ENCODE measurements at places on chromosomes 6 and 20.

DNA sequence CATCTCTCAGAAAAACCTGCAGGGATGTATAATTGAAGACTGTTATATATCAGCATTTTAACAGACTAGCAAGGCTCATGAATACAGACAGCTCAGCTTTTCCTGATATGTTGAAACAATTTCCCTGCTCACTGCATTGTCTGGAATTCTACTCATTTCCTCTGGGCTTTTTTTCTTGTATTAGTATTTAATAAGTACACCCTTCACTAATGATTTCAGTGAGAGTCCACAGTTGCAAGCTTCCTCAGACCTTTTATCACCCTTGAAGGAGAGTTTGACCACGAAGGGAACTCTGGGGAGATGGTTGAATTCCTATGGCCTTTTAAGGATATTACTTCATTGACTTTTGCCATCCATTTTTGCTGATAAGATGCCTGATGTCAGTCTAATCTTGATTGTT is 248.7 kb downstream of the ADGB start:
- DNase-seq = no peak

DNA sequence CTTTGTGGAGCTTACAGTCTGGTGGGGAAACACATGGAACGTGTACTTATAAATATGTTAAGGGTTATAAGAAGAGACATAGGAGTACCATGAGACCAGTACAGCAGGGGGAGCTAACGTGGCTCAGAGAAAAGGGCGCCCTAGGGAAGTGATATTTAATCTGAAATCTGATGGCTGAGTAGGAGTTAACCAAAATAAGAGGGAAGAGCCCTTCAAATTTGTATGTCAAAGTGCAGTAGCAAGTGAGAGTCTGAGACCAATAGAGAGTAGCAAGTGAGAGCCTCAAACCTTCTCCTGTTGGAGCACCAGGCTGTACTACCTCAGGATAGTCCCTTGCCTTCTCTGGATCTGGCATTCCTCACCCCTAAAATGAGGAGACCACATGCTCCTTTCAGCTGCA is 6.1 kb upstream of the PKIG start:
- peak; percentile 62 for DNase-seq

GRCh38 chr20:57598491-57598890 is 21.7 kb downstream of the ZBP1 start:
- DNase-seq = no peak

DNA sequence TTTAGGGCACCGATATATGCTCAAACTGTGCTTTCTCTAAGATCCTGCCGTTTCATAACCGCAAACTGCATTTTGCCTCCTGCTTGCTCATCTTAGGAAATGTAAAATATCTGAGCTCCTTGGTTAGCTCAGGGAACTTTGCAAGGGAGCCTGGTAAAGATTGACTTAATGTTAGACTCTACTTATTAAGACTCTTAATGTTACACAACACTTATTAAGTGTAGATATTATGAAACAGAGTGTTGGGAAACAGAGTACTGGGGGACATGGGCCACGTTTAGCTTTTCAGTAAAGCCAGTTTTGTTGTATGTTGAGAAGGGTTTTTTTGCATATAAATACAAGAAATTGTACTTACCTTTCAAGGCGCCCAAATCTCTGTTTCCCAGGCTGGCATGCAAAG is 1.9 kb downstream of the LTV1 start:
- DNase-seq = no peak

- peak; percentile 20 for DNase-seq
Observed at GRCh38 chr6:37496951-37497885, 2.5 kb downstream of the CCDC167 start.

GRCh38 chr6:120966321-120966720 is 368.0 kb downstream of the TBC1D32 start:
- DNase-seq = no peak

DNA sequence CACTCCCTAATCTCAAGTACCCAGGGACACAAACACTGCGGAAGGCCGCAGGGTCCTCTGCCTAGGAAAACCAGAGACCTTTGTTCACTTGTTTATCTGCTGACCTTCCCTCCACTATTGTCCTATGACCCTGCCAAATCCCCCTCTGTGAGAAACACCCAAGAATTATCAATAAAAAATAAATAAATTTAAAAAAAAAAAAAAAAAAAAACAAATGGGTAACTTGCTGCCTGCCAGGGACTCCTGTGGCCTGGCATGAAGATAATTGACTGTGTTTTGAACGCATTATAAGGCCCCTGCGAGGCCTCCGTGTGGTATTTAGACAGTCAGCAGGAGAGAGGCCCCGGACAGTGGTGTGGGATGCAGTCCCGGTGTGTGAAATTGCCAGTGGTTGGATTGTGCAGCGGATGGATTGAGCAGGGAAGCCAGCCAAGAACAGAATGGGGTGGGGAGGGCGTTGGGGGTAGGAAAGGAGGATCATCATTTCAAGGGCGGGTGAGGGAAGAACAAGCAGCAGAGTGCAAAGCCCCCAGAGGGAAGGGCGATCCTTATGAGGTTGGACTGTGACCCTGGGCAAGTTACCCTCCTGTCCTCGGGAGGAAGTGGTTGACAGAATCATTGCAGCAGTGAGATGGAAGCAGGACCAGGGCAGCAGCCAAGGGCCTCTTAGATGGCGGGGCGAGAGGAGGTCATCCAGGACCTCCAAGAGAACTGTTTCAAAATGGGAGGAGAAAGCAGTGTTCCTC is 43.3 kb downstream of the PPARD start:
- DNase-seq = no peak

DNA sequence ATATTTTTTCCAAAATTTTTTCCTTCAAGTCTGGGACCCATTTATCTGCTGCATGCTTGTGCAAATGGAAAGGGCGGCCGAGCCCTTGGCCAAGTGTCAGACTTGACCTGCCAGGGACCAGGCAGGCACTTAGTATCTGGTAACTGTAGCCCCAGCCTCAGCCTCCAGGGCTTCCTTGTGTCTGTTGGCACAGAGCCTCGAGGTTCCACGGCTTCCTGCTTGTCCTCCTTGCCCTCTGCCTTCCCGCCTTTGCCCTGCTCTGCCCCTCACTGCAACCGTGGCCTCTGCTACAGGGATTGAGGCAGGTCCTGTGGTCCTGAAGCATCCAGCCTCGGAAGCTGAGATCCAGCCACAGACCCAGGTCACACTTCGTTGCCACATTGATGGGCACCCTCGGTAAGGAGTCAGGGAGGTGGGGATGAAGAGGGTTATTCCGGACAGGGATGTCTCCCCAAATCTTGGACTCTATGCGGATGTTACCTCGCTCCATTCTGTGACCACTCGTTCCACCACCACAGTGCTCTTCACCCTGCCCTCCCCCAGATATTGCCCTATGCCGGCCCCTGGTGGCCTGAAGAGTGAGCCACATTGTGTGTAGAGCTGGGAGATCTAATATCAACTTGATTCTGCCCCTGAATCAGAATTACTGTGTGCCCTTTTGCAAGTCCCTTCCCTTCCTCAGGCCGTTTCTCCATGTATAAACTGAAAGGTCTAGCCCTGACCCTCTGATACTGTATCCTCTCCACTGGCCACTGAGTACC is 41.5 kb upstream of the SRF start:
- peak; percentile 72 for DNase-seq

- DNase-seq = no peak
Observed at GRCh38 chr20:34569598-34569997, 11.1 kb downstream of the MAP1LC3A start.

- no peak for DNase-seq
Observed at GRCh38 chr20:63522981-63523611, 2.5 kb downstream of the PPDPF start.

- DNase-seq = no peak
Observed at GRCh38 chr6:134527108-134527787, 209.3 kb upstream of the SGK1 start.

GRCh38 chr6:80003826-80004172 is 650 bp upstream of the TTK start:
- DNase-seq = no peak

- DNase-seq = peak; percentile 84
Observed at GRCh38 chr6:26420688-26421171, 18.7 kb downstream of the BTN3A1 start.

GRCh38 chr20:12970372-12970821 is 38.4 kb upstream of the SPTLC3 start:
- peak; percentile 27 for DNase-seq

DNA sequence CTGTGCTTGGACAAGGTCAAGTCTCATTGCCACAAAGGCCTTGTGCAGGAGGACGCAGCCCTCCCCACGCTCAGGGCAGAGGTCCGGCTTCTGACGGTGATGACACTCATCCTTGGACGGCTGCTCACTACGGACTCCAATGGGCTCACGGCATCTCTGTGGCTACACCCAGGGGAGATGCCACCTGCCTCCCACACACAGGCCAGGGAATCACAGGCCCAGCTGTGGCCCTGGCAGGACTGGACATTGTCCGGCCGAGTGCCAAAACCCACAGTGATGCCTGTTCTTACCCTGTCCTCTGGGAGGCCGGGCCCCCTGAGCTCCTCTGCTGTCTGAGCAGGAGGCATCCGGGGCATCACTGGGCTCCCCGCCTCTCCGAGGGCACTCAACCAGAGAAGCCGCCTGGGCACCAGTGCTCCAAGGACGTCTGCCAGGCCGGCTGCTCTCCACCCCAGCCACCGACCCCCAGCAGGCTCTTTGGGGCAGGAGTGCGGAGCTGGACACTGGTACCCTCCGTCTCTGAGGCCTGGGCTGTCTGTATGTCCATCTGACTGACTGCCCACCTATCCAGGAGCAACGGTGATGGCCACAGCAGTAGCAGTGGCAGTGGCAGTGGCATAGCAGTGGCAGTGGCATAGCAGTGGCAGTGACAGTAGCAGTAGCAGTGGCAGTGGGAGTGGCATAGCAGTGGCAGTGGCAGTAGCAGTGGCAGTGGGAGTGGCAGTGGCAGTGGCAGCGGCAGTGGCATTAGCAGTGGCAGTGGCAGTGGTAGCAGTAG is 1.9 kb downstream of the RBBP8NL start:
- no peak for DNase-seq

- no peak for DNase-seq
Observed at GRCh38 chr6:170445487-170445886, 107.6 kb downstream of the PSMB1 start.

- DNase-seq = no peak
Observed at GRCh38 chr6:76026101-76026500, 46.4 kb downstream of the IMPG1 start.

GRCh38 chr20:53447316-53447715 is 146.3 kb downstream of the ZNF217 start:
- no peak for DNase-seq

GRCh38 chr20:39651645-39652325 is 689.6 kb downstream of the DHX35 start:
- peak; percentile 38 for DNase-seq

DNA sequence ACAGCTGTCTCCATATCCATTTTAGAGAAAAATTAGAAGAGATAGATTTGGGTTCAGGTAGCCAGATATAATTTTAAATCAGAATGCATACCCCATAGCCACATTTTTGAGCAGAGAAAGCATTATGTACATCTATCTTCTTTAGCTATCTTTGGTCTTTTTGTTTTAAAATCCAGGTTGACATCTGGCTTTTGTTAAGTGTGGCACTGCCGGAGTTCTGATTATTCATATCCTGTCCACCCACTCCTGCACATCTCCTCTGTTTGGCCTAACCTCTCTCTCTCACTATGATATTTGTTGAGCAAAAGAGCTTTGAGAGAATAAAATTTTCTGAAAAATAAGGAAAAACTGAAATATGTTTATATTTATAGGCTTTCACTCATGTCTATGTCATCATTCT is 189.7 kb downstream of the PACRG start:
- DNase-seq = no peak

DNA sequence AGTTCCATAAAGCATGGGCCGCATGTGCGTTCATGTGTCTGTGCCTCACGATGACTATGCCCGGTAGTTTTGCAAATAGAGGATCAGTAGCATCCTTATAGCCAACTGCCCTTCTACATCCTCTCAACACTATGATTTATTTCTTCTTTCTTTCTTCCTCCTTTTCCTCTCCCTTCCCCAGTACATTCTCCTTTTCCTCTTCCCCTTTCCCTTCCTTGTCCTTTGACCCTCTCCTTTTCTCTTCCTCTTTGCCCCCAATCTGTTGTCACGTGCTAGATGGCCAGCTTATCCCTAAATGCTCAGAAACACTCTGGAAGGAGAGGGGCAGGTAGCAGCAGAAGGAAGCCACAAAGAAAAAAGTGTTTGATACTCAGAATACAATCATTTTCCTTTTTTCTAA is 20.2 kb upstream of the ADGRF1 start:
- no peak for DNase-seq

GRCh38 chr20:38032585-38033329 is 499 bp downstream of the TTI1 start:
- no peak for DNase-seq

GRCh38 chr20:23159256-23159946 is 73.3 kb upstream of the CD93 start:
- no peak for DNase-seq

- DNase-seq = no peak
Observed at GRCh38 chr6:158384671-158385110, 72.4 kb downstream of the TULP4 start.

- DNase-seq = peak; percentile 21
Observed at GRCh38 chr20:48858075-48858790, 30.4 kb upstream of the PREX1 start.

DNA sequence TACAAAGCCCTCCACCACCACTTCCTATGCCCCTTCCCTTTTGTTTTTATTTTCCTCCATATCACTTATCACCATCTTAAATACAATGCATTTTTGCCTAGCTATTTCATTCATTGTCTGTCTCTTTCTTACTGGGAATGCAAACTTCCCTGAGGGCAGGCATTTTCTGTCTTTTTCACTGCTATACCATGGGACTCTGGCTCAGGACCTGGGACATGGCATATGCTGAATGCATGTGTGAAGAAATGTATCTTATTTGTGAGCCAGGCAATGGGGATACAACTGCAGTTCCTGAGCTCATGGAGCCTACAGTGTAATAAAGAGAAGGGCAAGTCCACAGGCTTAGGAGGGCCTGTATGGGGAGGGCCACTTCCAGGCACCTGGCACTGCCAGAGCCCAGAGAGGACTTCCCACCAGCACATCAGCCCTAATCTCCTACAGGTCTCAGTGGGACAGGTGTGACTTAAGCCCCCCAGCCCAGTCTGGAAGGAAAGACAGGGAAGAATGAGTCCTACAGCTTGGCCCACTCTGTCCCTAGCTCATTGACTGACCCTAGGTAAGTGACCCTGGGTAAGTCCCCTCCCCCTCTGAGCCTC is 43.2 kb downstream of the TFEB start:
- no peak for DNase-seq

Measured in kidney (tissue), 22 donors.